ENCODE measurements at places on chromosomes 1 and 21.
A peak's percentile ranks its signal among the peaks of the same experiment; 100 is the strongest.

DNA sequence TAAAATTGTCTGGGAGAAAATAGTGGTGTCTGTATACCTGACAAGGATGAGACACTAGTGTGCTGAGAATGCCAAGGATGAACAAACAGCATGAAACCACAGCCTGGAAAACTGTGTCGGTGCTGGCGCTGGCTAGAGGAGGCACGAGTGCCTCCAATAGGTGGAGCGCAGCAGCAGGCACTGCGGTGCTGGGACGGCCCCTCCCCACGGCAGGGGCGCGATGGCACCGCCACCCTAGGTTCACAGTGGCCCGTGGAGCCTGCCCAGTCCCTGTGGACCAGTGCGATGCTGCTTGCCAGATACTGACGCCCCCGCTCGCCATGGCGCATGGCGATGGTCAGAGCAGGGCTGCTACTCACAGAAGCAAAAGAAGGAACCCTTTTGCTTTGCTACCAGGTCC, 6.8 kb downstream of the CFAP410 start:
- DNase-seq, result no peak

DNA sequence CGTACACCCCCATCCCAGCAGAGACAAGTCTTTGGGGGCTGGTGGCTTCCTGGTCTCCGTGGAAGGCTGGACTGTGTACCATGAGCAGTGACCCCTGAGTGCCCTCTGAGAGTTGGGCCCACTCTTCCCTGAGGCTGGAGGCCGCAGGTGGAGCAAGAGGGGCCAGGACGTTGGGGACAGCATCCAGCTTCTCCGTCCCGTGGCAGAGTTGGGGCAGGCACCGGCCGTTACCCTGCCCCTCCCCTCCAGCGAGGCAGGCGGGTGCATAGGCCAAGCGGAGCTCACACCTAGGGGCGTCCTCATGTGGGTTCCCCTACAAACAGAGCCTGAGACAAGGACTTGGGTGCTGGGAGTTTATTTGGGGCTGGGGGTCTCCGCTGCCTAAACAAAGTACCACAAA, 14.0 kb downstream of the GABRD start:
- DNase-seq, result no peak

- peak; percentile 48 for DNase-seq
These were observed at the start of gene IRF2BP2 for GRCh38 chr1:234610061-234610665. IRF2BP2 (minus strand) TSS chr1:234610178; CDS start chr1:234609494, 684 bp downstream.

- DNase-seq, result no peak
These were observed 82.8 kb downstream of the TGFBR3 start for GRCh38 chr1:91803123-91803522.

- DNase-seq, result no peak
These were observed 30.0 kb downstream of the CAPZB start for GRCh38 chr1:19455353-19455752.

DNA sequence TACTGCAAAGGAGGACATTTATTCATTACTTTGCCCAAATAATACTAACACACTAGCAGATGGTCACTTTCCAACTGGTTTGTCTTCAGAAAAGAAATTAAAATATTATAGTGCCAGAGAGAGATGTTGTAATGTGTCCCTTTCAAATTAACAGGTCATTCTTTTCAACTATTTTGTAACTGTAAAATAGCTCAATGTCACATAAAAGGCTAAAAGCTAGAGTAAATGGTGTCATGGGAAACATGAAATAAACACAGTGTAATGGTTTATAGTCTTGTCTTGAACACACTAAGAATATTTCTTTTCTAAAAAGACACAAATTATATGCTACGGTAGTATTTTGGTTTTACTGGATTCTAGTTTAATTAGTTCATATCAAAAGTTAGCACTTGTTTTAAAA, 77.8 kb downstream of the ADGRL2 start:
- DNase-seq, result no peak

DNA sequence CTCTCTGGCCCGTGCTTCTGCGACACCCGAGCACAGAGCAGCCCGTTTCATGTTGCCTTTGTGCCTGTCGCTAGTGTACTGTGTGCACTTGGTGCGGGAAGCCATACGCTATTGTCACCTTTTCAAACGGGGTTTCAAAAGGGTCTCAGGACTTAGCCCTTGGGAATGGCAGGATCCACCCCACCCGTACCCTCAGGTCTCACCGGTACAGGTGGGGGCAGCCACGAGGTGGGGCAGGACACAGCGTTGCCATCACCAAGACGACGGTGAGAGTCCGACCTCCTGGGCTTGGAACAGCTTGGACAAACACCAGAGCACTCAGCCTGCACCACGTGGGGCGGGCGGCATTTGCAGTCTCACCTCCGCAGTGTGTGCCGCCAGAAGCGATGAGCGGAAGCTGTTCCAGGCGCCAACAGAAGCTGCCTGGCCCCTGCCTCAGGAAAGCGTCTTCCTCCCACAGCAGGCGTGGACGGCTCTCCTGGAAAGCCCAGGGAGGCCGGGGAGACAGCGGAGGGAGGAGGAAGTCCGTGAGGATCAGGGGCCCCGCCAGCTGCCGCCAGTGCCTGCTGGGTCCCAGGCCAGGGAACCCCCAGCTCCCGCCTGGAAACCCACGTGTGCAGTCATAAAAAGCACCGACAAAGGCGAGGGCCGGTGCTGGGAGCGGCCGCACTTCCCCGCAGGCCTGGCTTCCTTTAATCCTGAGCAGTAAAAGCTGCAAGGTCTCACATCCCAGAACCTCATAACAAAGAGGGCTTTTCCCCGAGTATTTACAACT, 131.3 kb upstream of the ARHGEF16 start:
- DNase-seq, result no peak

DNA sequence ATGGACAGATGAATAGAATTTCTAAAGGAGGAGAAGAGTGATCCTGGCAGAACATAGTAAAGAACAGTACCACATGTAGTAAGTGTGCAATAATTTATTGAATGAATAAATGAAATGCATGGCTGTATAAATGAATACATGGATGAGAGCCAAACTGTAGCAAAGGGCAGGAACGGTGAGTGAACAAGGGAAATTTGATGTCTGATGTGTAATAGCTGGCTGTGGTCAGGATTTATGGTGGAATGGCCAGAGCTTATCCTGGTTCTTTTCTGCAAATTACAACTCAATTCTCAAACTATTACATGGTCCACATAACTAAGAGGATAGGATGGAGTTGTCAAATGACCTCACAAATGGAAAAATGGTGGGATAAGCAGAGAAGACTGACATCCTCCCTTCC, 43.2 kb upstream of the ARHGAP29 start:
- no peak for DNase-seq

GRCh38 chr1:78102082-78102481, 56.3 kb downstream of the GIPC2 start:
- DNase-seq, result no peak

DNA sequence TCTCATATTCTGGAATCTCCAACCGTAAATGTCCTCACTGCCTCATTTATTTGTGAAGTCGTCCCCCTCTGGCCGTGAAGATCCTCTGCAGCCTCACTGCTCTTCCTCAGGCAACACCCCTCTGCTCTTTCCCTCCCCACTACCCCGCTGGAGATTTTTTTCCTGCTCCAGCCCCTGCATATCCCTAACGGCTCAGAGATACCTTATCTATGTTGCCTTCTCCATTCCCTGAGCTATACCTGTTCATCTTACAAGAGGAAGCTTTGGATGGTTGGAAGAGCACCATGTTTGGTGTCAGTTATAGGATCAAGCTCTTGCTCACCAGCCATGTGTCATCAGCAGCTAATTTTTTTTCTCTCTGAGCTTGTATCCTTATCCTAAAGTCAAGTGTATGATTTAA, 26.4 kb downstream of the LRRC8B start:
- DNase-seq, result no peak

GRCh38 chr21:28669971-28670653, 322.6 kb downstream of the LTN1 start:
- no peak for DNase-seq

GRCh38 chr21:21666689-21667088, 668.5 kb downstream of the NCAM2 start:
- no peak for DNase-seq

DNA sequence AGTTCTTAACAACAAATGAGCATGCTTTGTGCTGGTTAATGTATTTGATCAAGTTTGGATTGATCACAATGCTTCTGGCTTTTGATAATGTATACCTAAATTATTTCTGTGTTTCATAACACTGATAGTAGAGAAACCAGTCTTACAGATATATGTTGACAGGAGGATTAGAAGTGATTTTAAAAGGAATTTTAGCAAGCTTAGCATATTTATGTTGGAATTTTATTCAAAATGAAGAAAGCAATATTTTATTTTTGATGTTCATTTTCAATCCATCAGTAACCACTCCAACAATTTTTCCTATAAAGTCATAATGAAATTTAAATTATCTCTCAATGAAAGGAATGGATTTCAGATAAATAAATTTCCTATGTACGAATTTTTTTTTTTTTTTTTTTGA, 291.8 kb downstream of the HHIPL2 start:
- DNase-seq, result no peak

- no peak for DNase-seq
These were observed at the start of gene CD34 for GRCh38 chr1:207910591-207911354. CD34 (minus strand) TSS chr1:207911125; CDS start chr1:207911080, 45 bp downstream.

- DNase-seq, result no peak
These were observed 45.0 kb upstream of the KIRREL1 start for GRCh38 chr1:157948312-157949073.

GRCh38 chr1:110605901-110606656, at the start of gene KCNA2:
KCNA2 (minus strand) TSS chr1:110606358; CDS start chr1:110604782, 1,576 bp downstream.
- DNase-seq, result no peak

GRCh38 chr1:202058001-202058908, 47.9 kb downstream of the ELF3 start:
- no peak for DNase-seq

DNA sequence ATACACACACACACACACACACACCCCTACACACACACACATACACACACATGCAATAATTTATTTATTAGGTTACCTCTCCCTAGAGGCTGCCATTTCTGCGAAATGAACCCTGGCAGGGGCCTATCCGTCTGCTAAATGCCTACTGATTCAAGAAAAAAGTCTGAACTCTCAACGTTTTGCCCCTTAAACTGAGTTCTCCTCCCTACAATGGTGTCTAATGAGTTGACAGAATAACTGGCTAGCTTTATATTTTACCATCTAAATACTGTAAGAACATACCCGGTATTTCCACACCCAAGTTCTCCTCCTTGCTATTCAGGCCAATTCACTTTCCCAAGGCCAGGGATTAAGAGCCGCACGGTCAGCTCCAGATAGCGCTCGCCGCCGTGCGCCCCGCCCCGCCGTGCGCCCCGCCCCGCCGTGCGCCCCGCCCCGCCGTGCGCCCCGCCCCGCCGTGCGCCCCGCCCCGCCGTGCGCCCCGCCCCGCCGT, 339 bp upstream of the RNPC3 start:
- peak; percentile 33 for DNase-seq

GRCh38 chr1:243343970-243344937, 88.4 kb downstream of the SDCCAG8 start:
- DNase-seq, result no peak

DNA sequence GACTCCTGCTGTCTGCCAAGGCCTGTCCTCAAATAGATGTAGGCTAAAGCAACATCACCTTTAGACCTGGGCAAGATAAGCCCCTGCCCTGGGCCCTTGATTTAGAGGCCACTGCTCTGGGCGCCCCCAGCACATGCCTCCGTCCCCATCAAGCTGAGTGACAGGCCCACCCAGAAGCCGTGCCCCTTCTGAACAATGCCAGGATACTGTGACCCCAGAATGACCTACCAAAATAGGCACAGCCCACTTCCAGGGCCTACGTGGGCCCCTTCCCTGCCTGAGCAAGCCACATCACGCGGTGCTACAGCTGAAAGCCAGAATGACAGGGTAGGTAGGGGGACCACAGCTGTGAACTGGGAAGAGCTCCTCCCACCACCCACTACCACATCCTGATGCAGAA, 24.7 kb upstream of the BECN2 start:
- no peak for DNase-seq

- no peak for DNase-seq
These were observed 49.0 kb downstream of the CACHD1 start for GRCh38 chr1:64518692-64519481.

- no peak for DNase-seq
These were observed 111.8 kb upstream of the CYYR1 start for GRCh38 chr21:26684889-26685288.

DNA sequence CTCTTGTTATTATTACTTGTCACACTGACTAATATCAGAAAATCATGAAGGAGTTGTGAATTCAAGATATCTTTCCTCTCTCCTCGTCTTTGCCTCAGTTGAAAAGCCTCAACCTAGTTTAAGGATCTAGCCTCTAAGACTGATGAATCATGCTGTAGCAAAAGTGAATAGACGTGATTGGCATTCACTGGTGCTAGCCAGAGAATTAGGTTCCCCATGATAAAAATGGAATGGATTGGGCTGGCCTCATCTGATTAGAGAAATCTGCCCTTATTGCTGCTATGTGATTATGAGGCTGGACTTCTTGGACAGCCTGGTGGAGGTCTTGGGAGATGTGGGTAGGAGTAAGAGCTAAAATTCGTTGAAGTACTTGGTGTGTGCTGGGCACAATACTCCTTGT, 208.2 kb downstream of the BACH1 start:
- no peak for DNase-seq

DNA sequence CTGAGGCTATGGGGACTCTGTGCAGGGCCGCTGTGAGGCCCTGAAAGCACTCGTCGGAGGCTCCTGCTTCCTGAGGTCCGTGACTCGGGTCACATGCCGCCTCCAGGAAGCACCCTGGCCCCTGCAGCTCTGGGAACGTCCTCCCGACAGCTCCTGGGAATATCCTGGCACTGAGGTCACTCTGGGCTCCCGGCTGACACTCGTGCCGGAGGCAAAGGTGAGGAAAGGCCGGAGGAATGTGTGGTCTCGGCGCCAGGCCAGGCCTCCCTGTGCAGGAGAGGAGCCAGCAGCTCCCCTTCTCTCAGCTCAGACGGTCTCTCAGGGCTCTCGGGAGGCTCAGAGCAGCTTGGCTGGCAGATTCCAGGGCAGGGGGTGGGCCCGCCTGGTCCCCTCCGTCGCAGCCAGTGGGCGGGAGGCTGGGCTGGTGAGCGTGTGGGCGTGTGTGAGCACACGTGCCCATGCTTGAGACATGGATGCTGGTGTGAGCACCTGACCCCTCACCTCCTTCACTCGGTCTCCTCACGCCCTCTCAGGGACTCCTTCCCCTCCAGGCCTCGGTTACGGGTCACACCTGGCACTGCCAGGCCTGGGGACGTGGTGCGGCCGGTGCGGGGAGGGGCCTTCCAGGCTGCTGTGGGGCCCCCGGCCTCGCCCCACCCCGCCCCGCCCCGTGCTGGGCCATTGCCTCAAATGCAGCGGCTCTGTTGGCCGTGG, 5.5 kb upstream of the RNF223 start:
- DNase-seq, result no peak

DNA sequence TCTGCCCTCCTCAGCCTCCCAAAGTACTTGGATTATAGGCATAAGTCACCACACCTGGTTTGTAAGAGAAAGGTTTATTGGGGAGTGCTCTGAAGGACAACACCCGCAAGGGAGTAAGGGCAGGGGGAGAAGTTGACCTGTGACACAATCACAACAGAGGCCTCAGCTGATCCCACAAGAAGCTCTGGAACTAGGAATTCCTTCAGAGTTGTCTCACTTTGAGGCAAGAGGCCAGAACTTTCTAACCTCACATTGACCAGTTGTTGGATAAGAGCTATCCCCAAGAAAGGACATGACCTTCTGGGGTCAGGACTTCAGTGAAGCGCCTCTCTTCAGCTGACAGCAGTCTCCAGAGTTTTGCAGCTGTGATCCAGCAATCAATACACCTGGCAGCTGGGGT, 27.4 kb upstream of the RC3H1 start:
- DNase-seq, result no peak

GRCh38 chr1:184945029-184945428, 29.3 kb downstream of the NIBAN1 start:
- no peak for DNase-seq

Measured in NCI-H187 (cell line).